ENCODE measurements at places on chromosomes 12 and 14. TPM values are rescaled to one million over a fixed set of nuclear protein-coding genes. Genes with fewer than 3 reads are reported as not detected.

DNA sequence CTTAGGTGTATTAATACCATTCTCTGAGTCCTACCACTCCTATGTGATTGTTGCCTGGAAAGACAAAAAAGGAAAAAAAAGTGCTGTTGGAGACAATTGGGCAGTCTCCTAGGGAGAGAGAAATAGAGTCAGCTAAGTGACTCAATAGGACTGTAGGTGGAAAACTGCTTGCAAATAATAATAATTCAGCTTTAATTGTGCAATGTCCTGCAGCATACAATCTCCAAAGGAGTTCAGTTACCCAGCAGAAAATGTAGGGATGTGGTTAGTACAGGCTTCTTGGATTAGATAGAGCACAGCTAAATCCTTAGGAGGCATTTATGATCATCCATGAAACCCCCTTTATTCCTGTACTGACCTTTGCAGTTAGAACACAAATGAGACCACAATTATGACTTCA, 3.0 kb upstream of the SRSF9 start:
- no peak for DNase-seq
- no peak overlapping the region for H3K4me3 ChIP-seq
- peaks cover 14% of the 10 kb centered on the region for H3K4me1 ChIP-seq
- H3K27ac ChIP-seq: no peak overlapping the region
- no peaks in the 10 kb centered on the region for H3K27me3 ChIP-seq

- H3K4me3 ChIP-seq: no peak overlapping the region
- H3K27me3 ChIP-seq: no peaks in the 10 kb centered on the region
- H3K4me1 ChIP-seq: no peaks in the 10 kb centered on the region
- H3K36me3 ChIP-seq: no peaks in the 10 kb centered on the region
Measured at GRCh38 chr12:84763107-84763506, 149.5 kb downstream of the SLC6A15 start.

Gene KRT3
- 0.14 TPM for total RNA-seq

- H3K27me3 ChIP-seq: no peaks in the 10 kb centered on the region
- H3K4me3 ChIP-seq: no peak overlapping the region
- no peak overlapping the region for H3K27ac ChIP-seq
Measured at GRCh38 chr12:13094367-13094766, 9.1 kb downstream of the GSG1 start.

- H3K4me3 ChIP-seq: peak overlapping the region; percentile 95
- no peaks in the 10 kb centered on the region for H3K36me3 ChIP-seq
- DNase-seq: peak; percentile 38
- peaks cover 2% of the 10 kb centered on the region for H3K27me3 ChIP-seq
- H3K4me1 ChIP-seq: peaks cover 11% of the 10 kb centered on the region
Measured at GRCh38 chr12:123971770-123972456, 718 bp downstream of the CCDC92 start.

Gene GPRC5D
- not detected for total RNA-seq

Gene ZNF891
- total RNA-seq: 1.0 TPM

Gene CNPY2
- 92.4 TPM for total RNA-seq

Gene SALL2
- total RNA-seq: 4.9 TPM

Gene JAG2
- total RNA-seq: 8.8 TPM

GRCh38 chr12:57230381-57231155, 1.1 kb downstream of the SHMT2 start:
- no peak for DNase-seq
- peaks cover 42% of the 10 kb centered on the region for H3K27me3 ChIP-seq
- H3K4me1 ChIP-seq: peaks cover 44% of the 10 kb centered on the region
- no peak overlapping the region for H3K27ac ChIP-seq
- peaks cover 44% of the 10 kb centered on the region for H3K36me3 ChIP-seq
- H3K4me3 ChIP-seq: peak overlapping the region; percentile 72

- H3K27me3 ChIP-seq: peaks cover 38% of the 10 kb centered on the region
- peak; percentile 15 for DNase-seq
- peak overlapping the region; percentile 45 for H3K4me3 ChIP-seq
- no peak overlapping the region for H3K27ac ChIP-seq
Measured at GRCh38 chr14:88791629-88792472, 902 bp downstream of the EML5 start.

- peak overlapping the region; percentile 91 for H3K4me3 ChIP-seq
- no peaks in the 10 kb centered on the region for H3K27me3 ChIP-seq
- peak; percentile 50 for DNase-seq
- no peaks in the 10 kb centered on the region for H3K36me3 ChIP-seq
- peaks cover 16% of the 10 kb centered on the region for H3K4me1 ChIP-seq
Measured at GRCh38 chr12:101828463-101829196, 2.1 kb downstream of the GNPTAB start.

DNA sequence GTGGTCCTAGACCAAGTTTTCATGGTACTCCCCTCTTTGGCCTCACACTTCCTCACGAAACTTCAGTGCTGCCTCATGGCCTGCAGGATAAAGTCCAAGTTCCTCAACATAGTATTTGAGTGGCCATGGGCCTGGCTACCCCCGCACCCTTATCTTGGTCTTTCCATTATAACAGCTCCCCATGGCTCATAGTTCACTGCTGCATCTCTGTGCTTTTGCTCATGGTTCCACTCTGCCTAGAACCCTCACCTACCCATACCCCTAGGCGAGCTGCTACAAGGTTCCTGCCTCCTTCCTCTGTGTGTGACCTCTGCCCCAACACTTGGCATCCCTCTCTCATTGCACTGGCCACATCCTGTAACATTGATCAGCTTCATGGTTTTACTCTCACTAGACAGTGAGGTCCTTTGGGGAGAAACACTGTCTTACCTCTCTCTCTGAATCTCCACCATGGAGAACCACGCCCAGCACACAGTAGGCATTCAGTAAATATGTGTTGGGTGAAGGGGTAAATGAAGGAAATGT, 158.9 kb downstream of the GPR65 start:
- no peak overlapping the region for H3K27ac ChIP-seq
- no peaks in the 10 kb centered on the region for H3K27me3 ChIP-seq
- DNase-seq: no peak
- no peaks in the 10 kb centered on the region for H3K4me1 ChIP-seq
- H3K36me3 ChIP-seq: no peaks in the 10 kb centered on the region
- H3K4me3 ChIP-seq: no peak overlapping the region

GRCh38 chr12:99984271-99985128, at the start of gene ANKS1B:
ANKS1B (minus strand) TSS chr12:99984936; CDS start chr12:99984237, 699 bp downstream.
- H3K4me3 ChIP-seq: peak within 1 kb of the TSS; percentile 49
- H3K27ac ChIP-seq: no peak within 1 kb of the TSS
- H3K27me3 ChIP-seq: peaks cover 32% of the 10 kb centered on the region
- peak; percentile 8 for DNase-seq

- no peak overlapping the region for H3K27ac ChIP-seq
- H3K36me3 ChIP-seq: no peaks in the 10 kb centered on the region
- H3K4me1 ChIP-seq: no peaks in the 10 kb centered on the region
- no peaks in the 10 kb centered on the region for H3K27me3 ChIP-seq
- no peak overlapping the region for H3K4me3 ChIP-seq
Measured at GRCh38 chr12:124126950-124127655, 154.1 kb downstream of the ZNF664 start.

Gene PDE3A
- total RNA-seq: 1.1 TPM

- no peak overlapping the region for H3K4me3 ChIP-seq
- H3K4me1 ChIP-seq: no peaks in the 10 kb centered on the region
- H3K27ac ChIP-seq: no peak overlapping the region
- DNase-seq: no peak
Measured at GRCh38 chr14:71996610-71997009, 64.4 kb downstream of the RGS6 start.

GRCh38 chr12:53829130-53829819, 77.5 kb upstream of the CISTR start:
- DNase-seq: no peak
- H3K36me3 ChIP-seq: no peaks in the 10 kb centered on the region
- H3K4me3 ChIP-seq: no peak overlapping the region

- H3K27me3 ChIP-seq: no peaks in the 10 kb centered on the region
- no peaks in the 10 kb centered on the region for H3K36me3 ChIP-seq
- no peak for DNase-seq
- no peak overlapping the region for H3K27ac ChIP-seq
- no peaks in the 10 kb centered on the region for H3K4me1 ChIP-seq
- no peak overlapping the region for H3K4me3 ChIP-seq
Measured at GRCh38 chr12:42639556-42639955, 50.0 kb upstream of the PRICKLE1 start.

DNA sequence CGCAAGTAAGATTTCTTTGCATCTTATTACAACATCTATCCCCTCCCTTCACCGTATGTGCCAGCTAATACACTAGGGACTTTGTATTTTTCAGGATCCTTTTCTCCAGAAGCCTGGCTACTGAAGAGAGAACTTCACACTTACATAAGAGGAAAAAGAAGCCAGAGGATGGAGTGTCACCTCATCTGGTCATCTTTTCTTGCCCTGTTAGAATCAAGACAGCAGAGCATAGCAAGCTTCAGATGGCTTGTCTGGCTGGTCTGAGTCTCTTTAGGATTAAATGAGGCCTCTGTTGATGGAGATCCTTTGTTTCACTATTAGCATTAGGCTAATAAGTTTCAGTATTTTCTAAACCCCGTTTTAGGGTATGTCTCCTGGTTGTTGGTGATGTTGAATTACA, 14.4 kb upstream of the AACS start:
- no peak overlapping the region for H3K27ac ChIP-seq
- H3K4me1 ChIP-seq: peaks cover 4% of the 10 kb centered on the region
- no peaks in the 10 kb centered on the region for H3K36me3 ChIP-seq
- DNase-seq: no peak
- no peak overlapping the region for H3K4me3 ChIP-seq

DNA sequence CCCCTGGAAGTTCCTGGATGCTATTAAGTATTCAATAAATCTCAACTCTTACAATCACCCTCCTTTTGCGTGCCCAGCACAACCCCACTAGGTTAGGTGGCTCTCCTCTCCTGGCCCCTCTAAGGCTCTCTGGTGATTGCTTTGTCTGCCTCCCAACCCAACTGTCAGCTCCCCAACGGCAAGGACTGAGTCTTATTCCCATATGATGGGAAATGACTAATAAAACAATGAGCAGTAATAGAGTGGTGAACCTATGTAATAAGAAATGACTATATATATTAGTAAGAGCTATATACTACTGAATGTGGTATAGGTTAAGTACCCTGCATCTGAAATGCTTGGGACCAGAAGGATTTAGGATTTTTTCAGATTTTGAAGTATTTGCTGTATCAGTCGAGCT, 8.1 kb downstream of the APPL2 start:
- no peak for DNase-seq
- H3K27me3 ChIP-seq: no peaks in the 10 kb centered on the region
- H3K4me3 ChIP-seq: no peak overlapping the region
- no peak overlapping the region for H3K27ac ChIP-seq
- peaks cover 4% of the 10 kb centered on the region for H3K4me1 ChIP-seq
- peaks cover 16% of the 10 kb centered on the region for H3K36me3 ChIP-seq

- no peaks in the 10 kb centered on the region for H3K36me3 ChIP-seq
- H3K27ac ChIP-seq: no peak overlapping the region
- H3K4me1 ChIP-seq: no peaks in the 10 kb centered on the region
- no peak overlapping the region for H3K4me3 ChIP-seq
- H3K27me3 ChIP-seq: no peaks in the 10 kb centered on the region
Measured at GRCh38 chr12:117485984-117486839, 124.8 kb upstream of the NOS1 start.

DNA sequence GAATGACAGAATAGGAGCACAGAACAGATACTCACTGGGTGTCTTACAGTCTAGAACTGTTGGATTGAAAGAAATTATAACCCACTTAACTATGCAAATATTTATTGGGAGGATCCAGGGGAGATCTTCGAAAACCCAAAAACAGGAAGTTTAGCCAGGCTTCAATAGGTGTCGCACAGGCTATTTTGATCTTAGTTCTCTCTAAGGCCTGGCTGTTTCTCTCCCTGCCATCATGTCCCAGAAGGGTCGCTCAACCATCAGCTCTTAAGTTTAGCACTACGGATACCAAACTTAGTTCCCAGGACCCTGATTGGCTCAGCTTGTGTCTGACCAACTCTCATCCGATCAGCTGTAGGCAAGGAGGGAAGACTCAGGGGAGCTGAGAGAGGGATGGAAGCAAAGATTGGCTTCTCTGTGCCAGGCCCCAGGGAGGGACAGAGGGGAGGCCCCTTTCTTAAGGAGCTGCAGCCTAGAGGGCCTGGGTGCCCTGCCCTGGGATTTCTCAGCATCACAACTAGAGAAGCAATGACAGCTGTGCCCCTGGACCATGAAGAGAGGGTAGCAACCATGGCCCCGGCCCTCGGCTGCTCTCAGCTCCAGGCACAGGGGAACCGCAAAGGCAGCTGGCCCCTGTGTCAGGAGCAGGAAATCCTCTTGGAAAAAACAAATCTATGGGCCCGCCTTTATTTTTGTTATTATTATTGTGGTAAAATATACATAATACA, 13.5 kb downstream of the PHETA1 start:
- no peak overlapping the region for H3K4me3 ChIP-seq
- no peaks in the 10 kb centered on the region for H3K36me3 ChIP-seq
- no peaks in the 10 kb centered on the region for H3K4me1 ChIP-seq
- no peak for DNase-seq
- H3K27ac ChIP-seq: no peak overlapping the region

DNA sequence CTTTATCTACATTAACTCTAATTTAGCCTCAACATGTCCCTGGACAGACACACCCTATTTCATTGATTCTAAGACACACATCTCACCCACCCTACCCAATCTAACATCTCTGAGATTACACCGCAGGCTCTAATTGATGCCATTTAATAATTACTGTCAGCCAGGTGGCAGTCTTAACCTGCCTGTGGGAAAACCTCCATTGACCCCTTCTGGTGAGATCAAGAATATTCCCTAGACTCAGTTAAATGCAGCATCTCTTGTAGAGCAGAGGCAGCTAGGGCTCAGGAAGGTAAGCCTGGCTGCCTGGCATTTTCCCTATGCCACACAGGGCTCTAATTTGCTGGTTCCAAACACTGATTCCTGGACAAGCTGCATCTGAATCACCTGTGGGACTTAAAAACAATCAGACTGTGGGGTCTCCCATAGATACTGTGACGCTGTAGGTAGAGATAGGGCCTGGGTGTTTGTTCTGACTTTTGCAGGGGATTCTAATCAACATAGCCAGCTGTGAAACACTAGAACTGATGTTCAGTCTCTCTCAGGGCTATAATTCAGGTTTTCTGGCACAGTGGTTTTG, 14.3 kb downstream of the MCRS1 start:
- peaks cover 5% of the 10 kb centered on the region for H3K4me1 ChIP-seq
- H3K27ac ChIP-seq: no peak overlapping the region
- H3K36me3 ChIP-seq: peaks cover 27% of the 10 kb centered on the region
- peaks cover 9% of the 10 kb centered on the region for H3K27me3 ChIP-seq
- H3K4me3 ChIP-seq: no peak overlapping the region

- no peak overlapping the region for H3K27ac ChIP-seq
- H3K4me3 ChIP-seq: no peak overlapping the region
- H3K4me1 ChIP-seq: peaks cover 42% of the 10 kb centered on the region
- H3K27me3 ChIP-seq: no peaks in the 10 kb centered on the region
Measured at GRCh38 chr12:131103669-131104462, 150.2 kb downstream of the ADGRD1 start.

Gene SPATA7
- total RNA-seq: 7.2 TPM

Gene LRFN5
- 0.90 TPM for total RNA-seq

GRCh38 chr12:84596266-84596665, 316.3 kb downstream of the SLC6A15 start:
- H3K36me3 ChIP-seq: no peaks in the 10 kb centered on the region
- H3K4me3 ChIP-seq: no peak overlapping the region
- no peak for DNase-seq
- no peaks in the 10 kb centered on the region for H3K27me3 ChIP-seq
- H3K27ac ChIP-seq: no peak overlapping the region

Gene GNB3
- 0.14 TPM for total RNA-seq

DNA sequence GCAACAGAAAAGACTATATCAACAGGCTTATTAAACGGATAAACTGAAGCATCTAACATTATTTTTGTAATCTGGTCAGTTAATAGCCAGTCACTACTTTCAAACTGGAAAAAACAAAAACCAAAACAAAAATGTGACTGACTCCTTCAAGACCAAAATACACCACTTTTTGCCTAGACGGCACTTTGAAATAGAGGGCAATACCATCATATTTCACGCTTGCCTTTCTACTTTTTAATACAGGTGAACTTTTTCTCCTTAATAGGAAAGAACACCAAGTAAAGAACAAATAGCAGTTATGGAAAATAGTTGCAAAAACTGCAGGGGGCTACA, 550 bp upstream of the NUP107 start:
- peaks cover 10% of the 10 kb centered on the region for H3K4me1 ChIP-seq
- H3K27me3 ChIP-seq: no peaks in the 10 kb centered on the region
- H3K36me3 ChIP-seq: peaks cover 12% of the 10 kb centered on the region

Gene CLSTN3
- 16.5 TPM for total RNA-seq

Gene FICD
- 3.7 TPM for total RNA-seq
